Endothelial cell (in vitro differentiated cells): ENCODE measurements at places on chromosomes 2 and 18.

- H3K4me3 ChIP-seq = no peak overlapping the region
- DNase-seq = no peak
- H3K4me1 ChIP-seq = peaks cover 5% of the 10 kb centered on the region
- H3K36me3 ChIP-seq = no peaks in the 10 kb centered on the region
These were observed 72.7 kb downstream of the SH3RF3 start for GRCh38 chr2:109201465-109202327.

DNA sequence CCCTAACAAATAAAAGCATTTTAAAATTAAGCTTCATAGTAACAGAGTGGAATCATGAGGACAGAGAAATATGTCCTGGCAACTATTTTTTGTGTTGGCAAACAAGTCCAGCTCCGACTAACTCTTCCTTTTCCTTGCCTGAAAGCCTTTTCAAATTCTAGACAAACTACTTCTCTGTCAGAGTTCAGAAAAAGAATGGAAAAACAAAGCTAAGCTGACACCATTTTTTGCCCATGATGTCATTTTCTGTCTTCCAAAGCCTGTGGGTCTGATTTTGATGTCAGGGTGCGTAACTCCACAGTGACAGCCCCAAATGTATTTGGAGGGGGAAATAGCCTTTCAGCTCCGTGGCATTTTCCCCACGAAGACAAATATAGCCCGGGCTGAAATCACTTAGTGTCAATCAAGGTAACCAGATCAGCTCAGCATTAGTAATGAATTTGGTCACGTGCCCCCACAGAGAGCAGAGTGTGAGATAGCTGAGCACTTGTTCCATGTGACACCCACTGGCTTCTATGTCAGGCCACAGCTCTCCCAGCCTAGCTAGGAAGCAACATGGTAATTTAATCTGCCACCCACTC is 233.0 kb upstream of the SIX2 start:
- H3K4me1 ChIP-seq = no peaks in the 10 kb centered on the region
- no peaks in the 10 kb centered on the region for H3K36me3 ChIP-seq
- no peak for DNase-seq
- H3K4me3 ChIP-seq = no peak overlapping the region
- no peak overlapping the region for H3K27ac ChIP-seq
- H3K27me3 ChIP-seq = no peaks in the 10 kb centered on the region

DNA sequence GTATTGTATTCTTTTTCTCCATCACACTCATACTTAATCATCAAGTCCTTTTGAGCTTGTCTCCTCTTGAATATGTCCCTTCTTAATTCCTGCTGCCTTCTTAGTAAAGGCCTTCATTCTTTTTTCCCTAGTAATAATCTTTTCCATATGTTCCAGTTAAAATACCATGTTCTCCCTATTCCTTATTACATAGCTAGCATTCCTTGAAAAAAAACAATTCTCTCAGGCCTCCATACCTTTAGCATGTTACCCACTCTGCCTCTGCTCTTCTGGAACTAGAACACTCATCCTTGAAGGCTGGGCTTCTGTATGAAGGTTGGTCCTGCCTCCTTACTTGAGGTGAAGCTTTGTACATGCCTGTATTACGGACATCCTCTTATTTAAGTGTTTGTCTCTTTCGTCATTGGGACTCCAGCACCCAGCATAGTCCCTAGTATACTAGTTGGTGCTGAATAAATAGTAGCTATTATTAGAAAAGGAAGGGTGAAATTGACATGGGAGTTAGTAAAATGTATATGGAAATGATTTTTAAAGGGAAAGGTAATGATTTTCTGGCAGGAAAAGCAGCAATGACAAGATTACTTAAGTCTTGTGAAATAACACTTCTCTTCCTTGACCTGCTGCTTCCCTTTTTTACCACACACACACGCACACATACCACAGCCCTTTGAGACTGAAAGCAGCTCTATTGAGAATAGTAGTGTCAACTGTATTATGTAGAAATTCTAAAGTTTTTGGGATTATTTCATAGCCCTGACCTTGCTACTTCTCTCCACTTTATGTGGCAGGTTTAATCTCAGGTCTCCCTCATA is 45.6 kb downstream of the REL start:
- no peak overlapping the region for H3K4me3 ChIP-seq
- H3K4me1 ChIP-seq = peaks cover 14% of the 10 kb centered on the region
- peaks cover 19% of the 10 kb centered on the region for H3K36me3 ChIP-seq
- H3K27me3 ChIP-seq = peaks cover 3% of the 10 kb centered on the region

DNA sequence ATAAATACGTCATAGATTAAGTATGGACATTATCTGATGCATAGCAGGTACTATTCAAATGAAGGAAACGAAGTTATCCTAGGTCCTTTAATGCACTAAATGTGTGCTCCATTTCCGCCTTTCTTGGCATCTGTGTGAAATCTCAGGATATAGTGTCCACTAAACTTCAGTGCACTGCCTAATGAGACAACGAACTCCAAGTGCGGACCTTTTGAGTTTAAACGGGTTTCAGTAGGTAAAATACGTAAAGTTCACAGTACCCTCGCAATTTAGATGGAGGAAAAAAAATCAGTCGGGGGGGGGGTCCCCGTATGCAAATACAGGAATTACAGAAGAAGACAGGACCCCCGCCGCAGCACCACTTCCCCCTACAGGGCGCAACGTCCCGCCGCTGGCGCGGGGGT is 729 bp upstream of the REL start:
- H3K36me3 ChIP-seq = peaks cover 4% of the 10 kb centered on the region
- peaks cover 21% of the 10 kb centered on the region for H3K4me1 ChIP-seq
- H3K27me3 ChIP-seq = peaks cover 4% of the 10 kb centered on the region
- peak overlapping the region; percentile 98 for H3K4me3 ChIP-seq
- peak overlapping the region; percentile 94 for H3K27ac ChIP-seq

- H3K4me3 ChIP-seq = no peak overlapping the region
- no peaks in the 10 kb centered on the region for H3K4me1 ChIP-seq
- no peak overlapping the region for H3K27ac ChIP-seq
- no peaks in the 10 kb centered on the region for H3K36me3 ChIP-seq
- DNase-seq = no peak
- no peaks in the 10 kb centered on the region for H3K27me3 ChIP-seq
These were observed 167.0 kb downstream of the PTH2R start for GRCh38 chr2:208573569-208573968.

DNA sequence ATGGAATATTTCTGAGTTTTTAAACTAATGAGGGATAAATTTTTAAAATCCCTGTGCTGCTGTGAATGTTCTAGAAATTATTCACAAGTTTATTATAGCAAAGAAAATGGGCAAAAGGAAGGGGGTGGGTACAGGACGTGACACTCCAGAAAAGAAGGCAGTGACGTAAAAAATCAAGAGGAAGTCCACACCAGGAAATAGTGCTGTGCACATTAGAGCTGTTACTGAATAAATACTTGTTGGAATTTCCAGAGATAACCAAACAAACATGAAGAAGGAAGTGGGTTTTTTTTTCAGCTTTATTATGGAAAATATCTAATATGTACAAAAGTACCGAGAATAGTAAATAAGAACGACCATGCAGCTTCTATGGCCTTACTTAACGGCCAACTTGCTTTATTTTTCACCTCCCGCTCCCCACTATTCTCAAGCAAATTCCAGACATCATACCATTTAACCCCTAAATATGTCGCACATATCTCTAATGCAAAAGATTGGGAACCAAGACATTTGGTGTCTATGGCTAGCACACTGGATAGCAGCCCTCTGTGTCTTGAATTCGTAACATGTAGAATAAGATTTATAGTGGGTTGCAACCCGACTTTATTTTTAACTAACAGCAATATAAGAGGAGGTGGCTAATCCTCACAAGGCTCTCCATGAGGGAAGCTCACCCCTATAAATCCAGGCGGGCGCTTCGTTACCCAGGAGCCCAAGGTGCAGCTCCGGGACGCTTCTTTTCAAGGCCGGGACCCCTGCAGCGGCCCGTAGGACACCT is 580 bp upstream of the NDUFV2 start:
- H3K27ac ChIP-seq = peak overlapping the region; percentile 99
- no peaks in the 10 kb centered on the region for H3K36me3 ChIP-seq
- peaks cover 44% of the 10 kb centered on the region for H3K4me1 ChIP-seq

- no peak overlapping the region for H3K27ac ChIP-seq
- H3K4me1 ChIP-seq = no peaks in the 10 kb centered on the region
- H3K27me3 ChIP-seq = peaks cover 2% of the 10 kb centered on the region
- no peaks in the 10 kb centered on the region for H3K36me3 ChIP-seq
These were observed 72.9 kb upstream of the SNTG2 start for GRCh38 chr2:877747-878146.

- H3K36me3 ChIP-seq = no peaks in the 10 kb centered on the region
- no peak overlapping the region for H3K27ac ChIP-seq
- H3K4me1 ChIP-seq = peaks cover 15% of the 10 kb centered on the region
- H3K4me3 ChIP-seq = no peak overlapping the region
These were observed 100.7 kb upstream of the STK39 start for GRCh38 chr2:168348076-168348475.

- no peaks in the 10 kb centered on the region for H3K4me1 ChIP-seq
- no peaks in the 10 kb centered on the region for H3K27me3 ChIP-seq
- no peak for DNase-seq
- no peak overlapping the region for H3K27ac ChIP-seq
These were observed 270.4 kb downstream of the FIGN start for GRCh38 chr2:163465440-163465839.
